ENCODE measurements at places on chromosomes 6 and 20.

GRCh38 chr20:49614338-49615050 lies 46.6 kb upstream of the PTGIS start:
- DNase-seq: no peak

DNA sequence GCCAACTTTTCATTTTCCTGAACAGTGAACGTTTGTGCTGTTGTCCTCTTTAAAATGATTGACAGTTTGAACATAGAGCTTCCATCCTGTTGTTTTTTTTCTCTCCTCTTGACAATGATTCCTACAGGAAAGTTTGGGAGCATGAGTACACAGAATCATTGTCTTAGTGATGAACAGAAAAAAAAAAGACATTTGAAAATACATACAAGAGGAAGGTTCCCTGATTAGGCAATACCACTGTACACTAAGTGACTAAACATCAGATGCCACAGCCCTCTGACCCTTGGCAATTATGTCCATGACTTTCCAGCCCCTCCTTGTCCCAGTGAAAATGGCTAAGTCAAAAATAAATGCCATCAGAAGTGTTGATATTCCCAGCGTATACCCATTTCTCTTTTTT lies 71.5 kb downstream of the RTN4IP1 start:
- DNase-seq: no peak

- DNase-seq: no peak
Measured at GRCh38 chr6:152854086-152854795, 103.6 kb downstream of the VIP start.

GRCh38 chr6:35082046-35082732 lies 59.0 kb downstream of the TCP11 start:
- no peak for DNase-seq

GRCh38 chr6:53526000-53526399 lies 18.9 kb downstream of the GCLC start:
- no peak for DNase-seq

DNA sequence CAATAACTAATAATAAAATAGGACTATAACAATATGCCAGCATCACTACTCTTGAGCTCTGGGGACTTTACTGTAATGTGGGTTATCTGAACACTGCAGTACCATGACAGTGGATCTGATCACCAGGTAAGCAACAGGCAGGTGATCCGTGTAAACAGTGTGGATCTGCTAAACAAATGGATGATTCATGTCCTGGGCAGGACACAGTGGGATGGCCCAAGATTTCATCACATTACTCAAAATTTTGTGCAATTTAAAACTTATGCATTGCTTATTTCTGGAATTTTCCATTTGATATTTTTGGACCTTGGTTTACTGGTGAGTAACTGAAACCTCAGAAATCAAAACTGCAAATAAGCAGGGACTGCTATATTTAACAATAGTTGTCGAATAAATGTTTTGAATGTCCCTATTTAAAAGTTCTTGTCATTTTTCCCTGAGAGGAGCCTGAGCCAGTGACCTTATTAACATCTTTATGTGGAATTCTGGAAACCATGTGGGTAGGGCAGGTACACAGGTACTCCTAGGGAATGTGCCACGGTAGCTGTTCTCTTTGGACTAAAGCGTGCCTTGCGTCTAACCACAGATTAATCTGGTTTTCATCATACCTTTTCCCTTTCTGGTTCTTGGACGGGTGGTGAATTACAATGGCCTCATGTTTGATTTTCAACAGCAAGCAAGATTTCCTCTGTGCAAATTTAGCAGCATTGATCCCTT lies 214.5 kb upstream of the SASH1 start:
- DNase-seq: no peak

- DNase-seq: no peak
Measured at GRCh38 chr6:13066050-13066449, 262.3 kb downstream of the TBC1D7 start.

DNA sequence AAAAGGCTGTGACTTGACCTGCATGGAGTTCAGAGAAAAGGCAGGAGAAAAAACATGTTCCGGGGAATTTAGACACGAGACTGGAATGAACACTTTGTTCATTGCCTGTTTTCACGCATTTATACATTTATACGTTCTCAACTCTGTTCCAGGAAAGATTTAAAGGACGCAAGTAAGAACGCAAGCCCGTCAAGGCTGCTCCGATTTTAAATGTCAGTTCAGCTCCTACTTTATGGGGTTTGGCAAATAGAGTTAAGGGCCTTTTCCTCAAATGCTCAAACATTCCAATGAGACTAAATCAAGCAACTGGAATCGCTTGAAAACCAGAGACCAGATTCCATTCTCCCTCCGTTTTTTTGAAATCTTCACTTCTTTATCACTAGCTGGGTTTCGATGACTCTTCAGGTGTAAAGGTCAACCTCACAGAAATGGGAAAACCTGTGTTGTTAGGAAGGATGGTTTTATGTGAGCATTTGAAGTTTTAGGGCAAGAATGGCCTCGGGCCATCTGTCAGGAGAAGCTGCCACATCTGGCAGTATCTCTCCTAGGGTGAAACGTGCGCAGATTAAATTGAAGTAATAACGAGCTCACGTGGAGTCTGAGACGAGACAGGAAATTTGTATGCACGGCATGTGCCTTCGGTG lies 24.9 kb downstream of the TTLL2 start:
- DNase-seq: no peak

DNA sequence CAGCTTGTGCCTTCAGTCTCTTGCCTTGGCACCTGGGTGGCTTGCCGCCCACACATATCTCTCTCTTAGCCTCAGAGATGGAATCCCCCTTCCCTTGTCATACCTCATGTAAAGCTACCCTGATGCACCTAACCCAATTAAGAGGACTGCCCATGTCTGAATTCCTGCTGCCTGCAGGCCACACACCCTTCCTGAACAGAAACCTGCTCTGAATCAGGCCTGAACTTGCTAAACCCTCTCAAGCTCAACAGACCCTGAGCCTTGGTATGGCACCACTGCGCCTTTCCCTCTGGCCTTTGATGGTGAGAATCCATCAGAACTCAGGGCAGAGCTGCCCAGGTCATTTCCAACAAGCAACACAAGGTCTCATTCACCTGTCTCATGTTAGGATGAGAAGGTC lies 5.2 kb downstream of the RAET1G start:
- no peak for DNase-seq

- no peak for DNase-seq
Measured at GRCh38 chr6:75249837-75250236, 6.2 kb upstream of the COX7A2 start.

DNA sequence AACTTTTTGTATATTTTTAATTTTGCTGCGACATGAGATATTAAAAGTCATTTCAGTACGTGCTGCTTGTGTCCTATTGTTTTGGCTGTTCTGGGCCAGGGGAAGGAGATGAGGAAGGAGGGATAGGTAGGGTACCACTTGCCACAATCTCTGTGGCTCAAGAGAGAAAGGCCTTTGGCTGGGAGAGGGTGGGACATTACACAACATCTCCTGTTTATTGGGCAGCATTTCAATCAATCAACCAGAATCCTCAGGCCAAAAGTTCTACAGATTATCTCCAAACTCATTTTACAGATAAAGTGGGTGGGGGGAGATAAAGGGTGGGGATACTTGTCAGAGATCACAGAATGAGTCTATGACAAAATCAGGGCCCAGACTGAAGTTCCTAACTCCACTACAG lies 6.9 kb upstream of the CCM2L start:
- DNase-seq: no peak

GRCh38 chr6:104214901-104215300 lies 644.8 kb downstream of the HACE1 start:
- DNase-seq: no peak

DNA sequence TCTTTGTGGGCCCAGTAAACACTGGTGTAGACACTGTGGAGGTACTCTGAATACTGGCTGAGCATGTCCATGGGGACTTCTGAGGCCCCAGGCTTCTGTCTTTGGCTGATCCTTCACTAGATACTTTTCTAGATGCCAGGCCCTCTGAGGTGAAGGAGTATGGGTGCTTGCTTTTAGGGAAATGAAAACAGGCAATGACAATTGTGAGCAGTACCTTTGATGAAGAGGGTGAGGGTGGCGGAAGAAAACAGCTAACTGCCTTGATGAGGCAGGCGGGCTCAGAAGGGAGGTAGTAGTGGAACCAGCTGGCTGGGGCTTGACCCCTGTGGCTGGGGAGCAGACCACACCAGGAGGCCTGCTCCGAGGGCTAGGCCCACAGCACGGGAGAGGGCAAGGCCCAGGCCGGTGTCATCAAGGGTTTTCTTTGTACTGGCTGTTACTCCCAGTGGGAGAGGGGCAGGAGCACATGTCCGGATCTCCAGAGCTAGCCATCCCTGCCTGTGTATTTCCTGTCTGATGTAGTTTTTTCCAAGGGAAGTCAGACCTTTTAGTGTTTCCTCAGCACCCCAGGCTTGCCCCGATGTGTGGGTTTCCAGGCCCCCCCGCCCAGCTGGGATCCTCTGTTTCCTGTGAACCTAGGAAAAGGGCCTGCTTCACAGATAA lies 3.9 kb downstream of the PLCG1 start:
- DNase-seq: no peak

GRCh38 chr6:36070252-36070651 lies 42.6 kb downstream of the MAPK14 start:
- no peak for DNase-seq

DNA sequence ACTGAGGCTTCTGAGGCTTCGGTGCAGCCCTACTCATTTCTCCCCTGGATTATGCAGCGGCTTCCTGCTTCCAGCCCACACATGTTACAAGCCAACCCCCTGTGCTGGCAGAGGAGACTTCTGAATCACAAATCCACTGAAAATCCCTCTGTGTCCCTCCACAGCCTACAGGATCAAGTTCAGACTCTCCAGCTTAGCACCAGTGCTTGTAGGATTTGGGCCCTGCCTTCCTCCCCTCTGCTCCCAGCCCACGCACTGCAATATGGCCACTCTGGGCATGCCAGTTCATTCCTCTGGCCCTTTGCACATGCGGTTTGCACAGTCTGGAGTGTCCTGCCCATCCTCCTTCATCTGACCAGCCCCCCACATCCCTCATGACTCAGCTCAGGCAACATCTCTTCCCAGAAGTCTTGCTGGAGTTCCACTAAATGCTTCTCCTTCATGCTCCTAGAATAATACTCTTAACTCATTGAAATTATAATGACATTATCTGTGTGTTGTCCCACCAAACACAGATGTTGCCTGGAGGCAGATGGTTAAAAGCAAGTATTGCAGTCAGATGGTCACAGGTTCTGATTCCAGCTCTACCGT lies 15.9 kb upstream of the MDGA1 start:
- DNase-seq: no peak
